ENCODE measurements at places on chromosomes 11 and 22. TPM values are rescaled to one million over a fixed set of nuclear protein-coding genes. Genes with fewer than 3 reads are reported as not detected.

DNA sequence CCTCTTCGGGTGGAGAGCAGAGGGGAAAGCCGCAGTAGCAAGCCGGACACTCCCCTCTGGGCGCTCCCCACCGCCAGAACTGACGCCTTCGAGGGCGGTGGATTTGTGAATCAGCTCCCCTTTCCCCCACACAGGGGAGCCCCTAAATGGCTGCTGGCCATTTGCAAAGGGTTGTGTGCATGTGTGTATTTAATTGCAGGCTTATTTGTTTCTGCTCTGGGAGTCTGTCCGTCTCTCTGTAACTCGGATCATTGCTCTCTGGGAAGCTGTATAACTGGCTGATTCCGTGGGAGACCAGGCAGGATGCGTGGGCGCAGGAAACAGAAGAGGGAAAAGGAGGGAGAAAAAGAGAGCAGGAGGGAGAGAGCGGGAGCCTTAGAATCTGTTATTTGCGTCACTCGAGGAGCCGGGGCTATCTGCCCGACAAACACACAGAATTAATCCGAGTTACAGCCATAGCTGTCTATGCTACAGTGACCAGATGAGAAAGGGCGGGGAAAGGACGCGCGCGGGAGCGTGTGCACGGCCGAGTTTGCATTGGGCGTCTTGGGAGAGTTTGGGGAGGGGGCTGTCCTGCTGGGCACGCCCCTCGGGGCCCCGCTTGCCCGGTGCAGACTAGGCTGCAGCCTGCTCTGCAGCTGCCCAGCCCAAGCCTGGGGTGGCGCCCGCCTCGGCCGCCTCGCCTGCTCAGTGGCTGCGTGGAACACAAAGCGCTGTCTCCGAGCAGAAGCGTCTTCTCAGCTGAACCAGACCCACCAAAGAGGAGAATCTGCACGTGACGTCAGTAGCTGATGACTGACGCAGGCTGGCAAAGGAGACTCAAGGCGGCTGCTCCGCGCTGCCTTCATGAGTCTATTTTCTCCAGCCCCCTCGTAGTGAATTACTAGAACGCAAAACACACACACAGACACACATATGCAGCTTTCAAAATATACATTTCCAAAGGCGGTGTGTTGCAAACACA lies 105.3 kb upstream of the HSD17B12 start:
- DNase-seq = peak; percentile 54

Gene ARHGAP42
- 1.4 TPM for total RNA-seq

Gene SNX19
- 22.2 TPM for total RNA-seq

- no peak for DNase-seq
Observed at GRCh38 chr11:92123540-92123939, 101.1 kb upstream of the FAT3 start.

Gene RIMBP3C
- total RNA-seq = 0.49 TPM

Gene GAB4
- total RNA-seq = not detected

Gene MN1
- total RNA-seq = 1.4 TPM

GRCh38 chr11:72684236-72684912 lies 10.2 kb upstream of the PDE2A start:
- DNase-seq = peak; percentile 78

Gene OR8D1
- not detected for total RNA-seq

GRCh38 chr22:43755452-43755851 lies 56.7 kb downstream of the EFCAB6 start:
- no peak for DNase-seq

DNA sequence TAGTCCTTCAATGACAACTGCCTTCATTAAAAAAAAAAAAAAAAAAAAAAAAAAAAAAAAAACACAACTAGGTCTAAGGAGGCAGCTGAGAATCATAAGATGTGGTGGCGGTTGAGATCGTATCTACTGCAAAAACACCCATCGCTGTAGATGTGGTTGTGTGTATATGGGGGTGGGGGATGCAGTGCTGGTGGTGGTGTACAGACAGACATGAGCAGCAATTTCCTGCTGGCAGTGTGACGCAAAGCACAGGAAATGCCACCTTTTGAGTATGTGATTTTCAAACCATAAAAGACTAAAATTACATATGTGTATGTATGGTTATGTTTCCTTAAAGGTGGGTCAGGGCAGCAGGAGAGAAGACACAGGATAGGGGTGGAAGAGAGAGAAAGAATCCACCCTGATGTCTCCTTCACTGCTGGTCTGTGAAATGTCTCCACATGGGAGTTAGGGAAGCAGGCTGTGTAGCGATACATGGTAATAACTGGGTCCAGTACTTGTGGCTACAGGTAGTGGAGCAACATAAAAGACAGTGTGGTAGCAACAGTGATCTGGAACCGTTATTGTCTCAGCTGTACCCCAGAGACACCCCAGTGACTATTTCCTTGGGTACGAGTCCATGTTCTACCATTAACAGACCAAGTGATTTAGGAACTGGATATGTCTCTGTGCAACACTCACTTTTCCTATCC lies 57.9 kb downstream of the SYTL2 start:
- no peak for DNase-seq

GRCh38 chr11:33001281-33001680 lies 14.4 kb upstream of the DEPDC7 start:
- DNase-seq = no peak

DNA sequence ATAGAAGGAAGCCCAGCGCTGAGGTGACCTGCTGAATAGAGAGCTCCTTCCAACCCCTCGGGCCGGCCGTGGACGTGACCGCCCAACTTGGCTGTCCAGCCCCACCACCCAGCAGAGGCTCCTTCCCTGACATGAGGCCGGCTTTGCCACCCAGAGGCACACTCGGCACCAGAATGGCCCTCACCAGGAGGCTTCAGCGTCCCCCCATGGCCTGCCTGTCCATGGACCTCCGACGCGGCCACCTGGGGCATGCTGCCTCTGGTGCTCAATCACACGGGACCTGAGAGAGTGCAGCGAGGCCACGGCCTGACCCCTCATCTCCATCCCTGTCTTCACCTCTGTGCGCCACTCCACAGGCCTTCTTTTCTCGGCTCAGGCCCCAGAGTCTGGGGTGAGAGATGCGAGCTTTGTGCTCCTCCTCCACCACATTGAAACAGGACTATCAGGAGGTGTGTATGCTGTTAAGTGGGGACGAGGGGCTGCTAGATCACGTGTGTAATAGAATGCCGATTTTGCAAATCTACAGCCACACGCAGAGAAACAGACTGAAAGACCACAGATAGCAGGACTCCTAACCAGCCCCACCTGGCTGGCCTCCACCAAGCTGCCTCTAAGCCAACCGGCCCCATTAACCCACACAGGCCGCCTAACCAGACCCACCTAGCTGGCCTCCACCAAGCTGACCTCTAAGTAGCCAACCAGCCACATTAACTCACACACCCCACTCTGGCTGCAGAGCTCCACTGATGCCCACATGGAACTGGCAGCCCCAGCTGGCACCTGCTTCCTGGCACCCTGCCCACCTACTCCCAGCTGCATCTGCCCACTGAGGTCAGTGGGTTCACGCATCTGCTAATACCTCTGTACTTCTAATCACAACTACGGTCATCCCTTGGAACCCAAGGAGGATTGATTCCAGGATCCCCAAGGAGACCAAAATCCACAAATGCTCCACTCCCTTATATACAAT lies 20.7 kb downstream of the LINC01488 start:
- no peak for DNase-seq

DNA sequence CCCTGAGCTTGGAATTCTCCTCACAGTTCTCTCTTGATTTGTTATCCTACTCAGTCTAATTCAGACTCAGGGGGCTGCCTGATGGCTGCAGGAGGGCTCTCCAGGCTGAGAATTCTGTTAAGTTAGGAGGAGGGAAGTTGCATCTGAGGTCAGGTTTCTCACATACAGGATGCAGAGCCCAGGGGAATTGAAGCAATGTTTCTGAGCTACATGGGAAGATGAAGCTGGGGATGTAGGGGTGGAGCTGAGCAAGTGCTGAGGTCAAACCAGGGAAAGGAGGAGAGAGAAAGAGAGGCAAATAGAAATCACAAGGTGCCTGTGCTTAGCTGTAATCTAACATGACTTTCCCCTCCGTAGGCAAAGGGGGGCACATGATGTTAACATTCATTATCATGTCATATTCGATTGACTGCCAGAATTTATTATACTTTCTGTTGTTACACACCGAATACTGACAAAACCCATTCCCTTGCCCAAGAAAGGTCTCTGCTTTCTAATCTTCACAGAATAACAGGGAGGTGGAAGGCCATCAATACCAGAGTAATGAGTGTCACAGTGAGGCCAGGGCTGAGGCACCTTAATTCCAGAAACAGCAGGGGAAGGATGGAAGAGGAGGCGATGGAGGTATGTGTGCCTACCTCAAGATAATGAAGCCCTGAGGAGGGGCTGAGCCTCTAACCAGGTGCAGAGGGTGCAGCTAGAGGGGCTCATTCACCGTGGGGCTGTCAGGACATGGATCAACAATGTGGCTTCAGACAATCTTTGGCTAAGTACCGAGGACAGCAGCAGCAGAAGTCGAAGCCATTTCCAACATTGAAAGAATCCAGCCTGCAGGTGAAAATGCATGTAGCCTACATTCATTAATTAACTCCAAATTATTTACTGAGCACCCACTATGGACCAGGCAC lies 205.4 kb upstream of the SNX19 start:
- no peak for DNase-seq

DNA sequence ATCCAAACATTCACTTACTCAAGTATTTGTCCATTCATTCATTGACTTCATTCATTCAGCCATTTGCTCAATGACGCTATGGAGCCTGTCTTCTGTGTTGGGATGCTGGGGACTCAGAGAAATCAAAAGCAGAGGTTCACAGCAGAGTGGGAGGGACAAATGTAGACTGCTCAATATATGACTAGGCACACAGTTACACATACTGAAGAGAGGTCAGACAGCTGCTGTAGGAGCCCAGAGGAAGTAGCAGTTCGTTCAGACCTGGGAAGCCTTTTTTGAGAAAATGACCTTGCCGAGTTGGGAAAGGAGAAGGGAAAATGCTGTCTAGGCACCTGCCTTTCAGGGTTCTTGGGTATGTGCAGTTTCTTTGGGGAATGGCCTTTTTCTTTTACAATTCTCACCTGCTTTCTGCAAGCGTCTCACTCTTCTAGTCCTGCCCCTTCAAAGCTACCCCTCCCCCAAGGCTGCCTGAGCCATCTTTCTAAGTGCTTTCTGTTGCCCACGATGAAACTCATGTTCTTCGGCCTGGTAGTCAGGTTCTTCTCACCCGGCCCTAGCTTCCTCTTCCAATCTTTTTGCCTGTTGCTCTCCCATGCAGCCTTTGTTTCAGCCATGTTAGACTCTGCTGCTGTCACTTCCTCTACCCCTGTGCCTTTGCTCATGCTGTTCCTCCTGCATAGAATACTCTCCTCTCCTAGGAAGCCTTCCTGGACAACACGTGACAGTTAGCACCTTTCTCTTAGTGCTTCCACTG lies 4.2 kb upstream of the UVRAG start:
- no peak for DNase-seq

Gene GRM5
- total RNA-seq = not detected

GRCh38 chr11:10388101-10388500 lies 67.0 kb upstream of the AMPD3 start:
- DNase-seq = no peak

- DNase-seq = peak; percentile 94
Observed at GRCh38 chr11:12377824-12378593, 638 bp downstream of the PARVA start.

GRCh38 chr22:47384977-47385376 lies 622.5 kb downstream of the TBC1D22A start:
- no peak for DNase-seq

DNA sequence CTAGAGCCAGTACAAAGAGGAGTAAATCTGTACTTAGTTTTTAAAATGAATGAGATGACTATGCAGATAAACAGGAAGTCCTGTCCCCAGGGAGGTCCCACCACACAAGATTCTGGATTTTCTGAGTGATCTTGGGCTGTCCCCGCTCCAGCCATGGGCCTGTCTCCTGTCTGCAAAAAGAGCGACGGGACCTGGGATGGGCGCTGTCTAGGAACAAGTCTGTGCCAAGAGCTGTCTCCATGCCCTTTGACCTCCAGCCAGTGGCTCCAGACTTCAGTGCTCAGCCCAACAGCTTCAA lies 6.0 kb downstream of the CSNK1E start:
- DNase-seq = no peak

DNA sequence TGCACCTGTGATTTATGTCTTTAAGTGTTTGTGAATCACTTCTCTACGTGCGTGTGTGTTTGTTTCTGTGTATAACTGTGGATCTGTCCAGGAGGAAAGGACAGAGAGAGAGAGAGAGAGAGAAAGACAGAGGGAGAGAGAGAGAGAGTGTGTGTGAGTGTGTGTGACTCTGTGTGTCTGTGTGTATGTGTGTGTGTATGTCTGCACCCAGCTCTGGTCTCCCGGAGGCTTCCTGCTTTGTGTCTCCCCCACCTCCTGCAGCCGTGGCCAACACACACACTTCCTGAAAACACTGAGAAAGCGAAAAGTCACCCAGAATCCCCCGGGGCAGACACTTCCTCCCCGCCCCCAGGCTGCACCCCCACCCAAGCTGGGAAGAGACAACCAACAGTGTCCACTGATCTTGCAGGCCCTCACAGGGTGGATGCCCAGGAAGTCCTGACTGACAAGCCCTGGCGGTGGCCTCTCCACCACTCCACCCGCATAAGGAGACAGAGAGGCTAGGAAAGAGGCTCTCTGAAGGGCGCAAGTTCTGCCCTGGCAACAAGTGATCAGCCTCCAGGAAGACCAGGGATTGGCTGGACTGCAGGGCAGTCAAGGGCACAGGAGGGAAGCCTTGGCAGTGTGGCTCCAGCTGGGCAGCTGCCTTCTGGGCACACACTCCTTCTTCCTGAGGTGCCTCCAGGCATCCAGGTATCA lies 30.0 kb downstream of the ARAP1 start:
- DNase-seq = peak; percentile 83

- DNase-seq = no peak
Observed at GRCh38 chr22:17949642-17950473, 74.5 kb downstream of the MICAL3 start.

Gene CD3D
- total RNA-seq = not detected

Gene MUC5AC
- not detected for total RNA-seq

Gene PUS3
- total RNA-seq = 10.6 TPM

Gene FIBIN
- total RNA-seq = 3.4 TPM

GRCh38 chr22:39267974-39268373 lies 23.2 kb upstream of the PDGFB start:
- no peak for DNase-seq

DNA sequence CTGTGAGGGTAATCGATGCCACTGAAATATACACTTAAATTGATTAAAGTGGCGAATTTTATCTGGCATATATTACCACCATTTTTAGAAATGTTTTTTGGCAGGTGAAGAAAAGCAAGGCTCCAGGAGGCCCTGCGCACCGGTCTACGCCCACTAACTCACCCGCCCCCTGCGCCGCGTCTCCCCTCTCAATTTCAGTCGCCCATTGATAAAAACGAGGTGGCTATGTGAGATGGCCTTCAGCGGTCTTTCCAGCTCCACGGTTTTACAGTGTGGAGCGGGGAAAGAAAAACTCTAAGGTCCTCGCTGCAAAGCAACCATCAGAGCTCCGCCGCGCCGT lies 602 bp upstream of the AQP11 start:
- DNase-seq = no peak

GRCh38 chr22:26806445-26807175 lies 149.2 kb downstream of the MIAT start:
- DNase-seq = no peak

Gene BTBD18
- not detected for total RNA-seq

Gene SCGB1C1
- not detected for total RNA-seq
